ENCODE measurements at places on chromosomes 13 and 19.
A peak's percentile ranks its signal among the peaks of the same experiment; 100 is the strongest.

- no peak for DNase-seq
Measured at GRCh38 chr19:50178859-50179537, 15.9 kb upstream of the IZUMO2 start.

DNA sequence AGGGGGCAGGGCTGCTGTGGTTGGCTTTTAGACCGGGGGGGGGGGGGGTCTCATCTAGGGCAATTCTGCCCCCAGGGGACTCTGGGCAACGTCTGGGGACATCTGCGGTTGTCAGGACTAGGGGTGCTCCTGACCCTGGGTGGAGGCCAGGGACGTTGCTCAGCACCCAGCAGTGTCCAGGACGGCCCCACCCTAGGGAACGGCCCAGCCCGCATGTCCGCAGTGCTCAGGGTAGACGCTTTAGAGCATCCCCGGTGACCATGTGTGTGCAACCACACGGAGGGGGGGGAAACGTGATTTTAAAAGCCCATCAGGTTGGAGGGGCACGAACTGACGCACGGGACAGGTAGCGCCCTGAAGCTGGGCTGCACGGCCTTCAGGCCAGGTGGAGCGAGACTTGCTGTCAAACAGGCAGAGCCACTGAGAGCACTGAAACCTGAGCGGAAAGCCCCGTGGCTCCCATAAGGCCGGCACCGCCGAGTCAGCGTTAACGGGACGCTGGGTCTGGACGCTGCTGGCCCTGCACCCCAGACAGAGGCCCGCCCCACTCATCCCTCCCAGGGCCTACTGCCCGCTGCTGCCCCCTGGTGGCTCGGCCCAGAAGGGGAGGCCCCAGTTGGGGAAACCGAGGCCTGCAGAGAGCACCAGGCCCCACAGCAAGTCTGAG is 8.3 kb downstream of the CACTIN start:
- DNase-seq: peak; percentile 60

DNA sequence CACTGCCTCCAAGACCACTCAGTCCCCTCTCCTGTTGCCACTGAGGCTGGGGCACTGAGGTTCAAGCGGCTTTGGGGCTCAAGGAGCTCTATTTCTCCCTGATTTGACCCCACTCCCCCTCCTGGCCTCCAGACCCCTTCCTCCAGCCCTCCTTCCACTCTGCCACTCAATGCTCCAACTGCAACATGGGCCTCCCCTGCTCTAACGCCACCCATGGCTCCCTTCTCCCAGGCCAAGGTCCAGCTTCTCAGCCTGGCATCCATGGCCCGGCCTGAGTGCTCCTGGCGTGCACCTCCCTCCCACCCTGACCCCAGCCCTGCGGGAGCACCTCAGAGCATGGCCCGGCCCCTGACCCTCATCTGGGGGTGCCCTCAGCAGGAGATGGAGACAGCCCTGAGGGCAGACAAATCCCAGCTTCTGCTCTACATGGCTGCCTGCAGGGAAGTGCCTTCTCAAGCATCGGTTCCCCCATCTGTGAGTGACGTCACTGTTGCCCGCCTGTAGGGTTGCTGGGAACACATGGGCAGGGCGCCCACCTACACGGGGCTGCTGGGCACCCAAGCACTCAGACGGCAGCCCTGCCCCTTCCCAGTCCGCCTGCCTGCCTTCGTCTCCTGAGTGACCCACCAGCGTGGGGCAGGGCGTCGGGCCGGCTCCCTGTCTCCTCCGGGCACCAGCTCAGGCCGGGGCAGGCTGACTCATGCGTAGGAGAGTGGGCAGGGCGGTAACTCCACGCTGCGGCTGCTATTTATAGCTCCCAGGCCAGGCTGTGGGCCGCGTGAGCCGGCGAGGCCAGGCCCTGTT is 1.6 kb upstream of the DIRAS1 start:
- DNase-seq: peak; percentile 69

- no peak for DNase-seq
Measured at GRCh38 chr19:18504886-18505610, 16.8 kb downstream of the ELL start.

DNA sequence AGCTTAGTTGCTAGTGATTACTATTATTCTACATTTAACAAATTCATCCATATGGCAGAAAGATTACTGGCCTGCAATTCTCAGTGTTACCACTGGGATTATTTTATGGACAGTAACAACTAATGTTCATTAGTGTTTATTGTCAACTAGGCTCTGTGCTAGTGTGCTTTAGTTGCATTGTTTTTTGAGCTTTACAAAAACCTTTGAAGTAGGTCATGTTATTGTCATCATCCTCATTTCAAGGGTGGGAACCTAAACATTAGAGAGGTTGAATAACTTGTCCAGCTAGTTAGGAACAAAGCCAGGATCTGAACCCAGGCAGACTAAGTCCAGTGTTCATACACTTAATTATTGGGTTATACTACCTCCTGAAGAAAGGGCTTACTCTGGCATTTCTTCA is 27.8 kb upstream of the TDRD3 start:
- no peak for DNase-seq

GRCh38 chr19:54311486-54311885 is 1.5 kb downstream of the LILRA5 start:
- no peak for DNase-seq

- DNase-seq: no peak
Measured at GRCh38 chr13:104847922-104848321, 1687.5 kb downstream of the EFNB2 start.
